ENCODE measurements at places on chromosomes 2 and 18.

DNA sequence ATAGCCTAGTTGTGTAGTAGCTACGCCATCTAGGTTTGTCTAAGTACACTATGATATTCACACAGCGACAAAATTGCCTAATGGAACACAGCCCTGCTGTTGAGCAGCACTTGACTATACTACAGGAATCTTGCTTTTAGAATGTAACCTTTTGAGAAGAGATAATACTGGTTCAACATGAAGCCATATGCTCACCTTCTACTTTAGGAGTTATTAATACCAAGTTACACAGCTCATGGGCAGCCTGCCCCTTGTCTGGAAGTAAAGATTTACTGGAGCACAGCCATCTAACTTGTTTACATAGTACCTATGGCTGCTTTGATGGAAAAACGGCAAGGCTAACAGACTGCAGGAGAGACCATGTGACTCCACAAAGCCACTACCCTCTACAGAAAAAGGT is 174.8 kb downstream of the DYM start:
- DNase-seq, result no peak

GRCh38 chr2:136891100-136891499 is 125.8 kb downstream of the THSD7B start:
- DNase-seq, result no peak

DNA sequence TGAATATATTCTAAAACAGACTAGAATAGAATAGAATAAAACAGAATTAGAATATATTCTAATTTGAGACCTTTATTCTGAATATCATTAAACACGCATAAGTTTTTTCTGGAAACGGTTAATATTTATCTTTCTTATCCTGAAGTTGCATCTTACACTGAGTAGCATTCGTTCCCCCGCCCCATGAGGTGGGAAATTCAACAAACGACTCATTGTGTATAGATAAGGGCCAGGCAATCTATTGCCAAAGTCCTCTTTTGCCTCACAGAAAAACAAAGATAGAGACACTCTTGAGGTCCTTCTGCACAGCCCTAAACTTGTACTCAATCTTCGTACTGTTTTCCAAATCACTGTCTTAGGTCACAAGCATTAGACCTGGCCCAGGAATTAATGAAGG is 98.1 kb downstream of the COL6A3 start:
- DNase-seq, result peak; percentile 56

- DNase-seq, result peak; percentile 15
Measured at GRCh38 chr2:98793275-98793674, 62.3 kb upstream of the MGAT4A start.

DNA sequence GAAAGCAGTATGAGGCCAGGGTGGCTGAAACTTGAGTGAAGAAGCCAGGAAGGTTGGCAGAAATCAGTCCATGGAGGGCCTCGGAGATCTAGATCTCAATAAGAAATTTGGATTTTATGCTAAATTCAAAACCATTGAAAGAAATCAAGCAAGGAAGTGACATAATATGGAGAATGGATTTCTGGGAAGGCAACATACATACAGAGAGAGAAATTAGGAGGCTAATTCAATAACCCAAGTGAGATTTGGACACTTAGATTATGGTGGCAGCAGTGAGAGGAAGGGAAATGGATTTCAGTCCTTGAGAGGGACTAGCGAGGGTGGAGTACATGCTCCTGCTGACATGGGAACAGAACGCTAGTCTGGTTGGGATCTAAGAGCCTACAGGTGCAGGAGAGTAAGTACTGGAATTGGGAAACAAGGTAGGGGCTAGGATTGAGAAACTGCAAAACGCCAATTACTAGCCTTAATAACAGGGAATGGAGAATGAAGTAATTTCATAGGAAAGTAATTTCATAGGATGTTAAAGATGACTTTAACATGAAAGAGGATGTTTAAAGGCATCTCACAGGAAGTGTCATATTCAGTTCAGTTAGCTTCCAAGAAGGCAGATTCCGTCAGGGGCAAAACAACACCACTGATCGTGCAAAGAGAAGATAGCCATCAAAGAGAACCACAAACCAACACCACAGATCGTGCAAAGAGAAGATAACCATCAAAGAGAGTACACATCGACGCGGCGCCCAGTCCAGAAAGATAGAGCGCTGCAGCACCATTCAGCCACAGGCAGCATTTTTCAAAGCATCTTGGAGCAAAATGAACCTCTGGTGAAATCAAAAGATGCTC is 27.2 kb downstream of the CDKL4 start:
- DNase-seq, result no peak

- DNase-seq, result peak; percentile 18
Measured at GRCh38 chr2:191114403-191114886, 36.3 kb downstream of the STAT4 start.

- no peak for DNase-seq
Measured at GRCh38 chr2:102145934-102146333, 3.4 kb downstream of the IL1R1 start.

GRCh38 chr2:109049022-109049421 is 60.0 kb upstream of the EDAR start:
- DNase-seq, result no peak

DNA sequence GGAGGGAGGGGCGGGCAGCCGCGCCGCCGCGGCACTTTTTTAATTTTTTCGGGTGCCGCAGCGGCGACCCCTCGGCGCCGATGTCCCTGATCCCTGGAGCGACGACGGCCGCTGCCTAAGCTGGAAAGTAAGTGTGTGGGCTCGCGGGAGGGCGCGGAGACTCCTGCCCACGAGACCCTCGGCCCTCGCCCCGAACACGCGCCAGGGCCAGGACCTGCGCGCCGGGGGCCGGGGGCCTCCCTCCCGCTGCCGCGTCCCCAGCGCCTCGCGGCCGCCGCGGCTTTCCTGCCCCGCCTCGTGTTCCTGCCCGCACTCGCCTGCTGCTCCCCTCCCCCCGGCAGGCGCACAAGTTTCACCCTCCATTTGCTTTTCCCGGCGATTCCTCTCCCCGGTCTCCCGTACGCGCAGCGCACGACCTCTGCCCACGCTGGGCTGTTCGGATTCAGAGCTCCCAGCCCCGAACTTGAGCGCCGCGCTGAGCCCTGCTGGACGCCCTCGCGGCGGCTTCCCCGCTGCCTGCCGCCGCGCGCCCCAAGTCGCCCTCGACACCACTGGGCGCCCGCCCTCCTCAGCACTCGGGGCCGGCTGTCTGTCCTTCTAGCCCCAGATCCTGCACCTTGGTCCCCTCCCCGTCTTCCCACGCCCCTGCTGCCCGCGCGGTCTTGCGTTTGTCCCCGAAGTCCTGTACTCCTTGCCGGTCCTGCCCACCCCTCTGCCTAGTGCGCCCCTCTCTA is 507 bp downstream of the PKP4 start:
- peak; percentile 61 for DNase-seq

GRCh38 chr2:219490600-219491130 is 8.0 kb upstream of the GMPPA start:
- no peak for DNase-seq

GRCh38 chr2:207746131-207746530 is 23.6 kb downstream of the FZD5 start:
- peak; percentile 67 for DNase-seq

DNA sequence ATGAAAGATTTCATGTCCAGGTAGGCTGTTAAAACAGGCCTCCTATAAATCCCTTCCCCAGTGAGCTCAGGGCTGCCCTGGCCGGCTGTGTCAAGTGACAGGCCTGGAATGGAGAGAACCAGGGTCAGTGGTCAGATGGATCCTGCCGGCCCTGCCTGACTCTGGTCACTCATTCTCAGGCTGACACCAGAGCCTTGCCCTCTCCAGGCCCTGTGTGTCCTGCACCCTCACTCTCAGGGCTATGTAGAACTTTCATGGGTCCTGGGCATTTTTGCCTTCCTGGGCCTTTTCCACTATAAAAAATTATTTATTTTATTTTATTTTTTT is 82.0 kb upstream of the RGPD5 start:
- no peak for DNase-seq

DNA sequence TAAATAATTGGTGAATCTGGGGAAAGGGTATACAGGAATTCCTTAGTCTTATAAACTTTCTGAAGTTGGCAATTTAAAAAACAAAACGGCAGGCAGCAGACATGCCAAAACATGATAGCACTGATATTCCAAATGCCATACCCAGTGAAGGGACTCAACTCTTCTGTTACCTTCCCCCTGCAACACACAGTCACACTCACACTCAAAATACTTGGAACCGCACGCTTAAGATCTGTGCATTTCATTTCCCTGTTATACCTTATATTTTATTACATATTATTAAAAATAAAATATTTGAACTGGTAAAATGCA is 123.4 kb downstream of the ZFP36L2 start:
- no peak for DNase-seq

DNA sequence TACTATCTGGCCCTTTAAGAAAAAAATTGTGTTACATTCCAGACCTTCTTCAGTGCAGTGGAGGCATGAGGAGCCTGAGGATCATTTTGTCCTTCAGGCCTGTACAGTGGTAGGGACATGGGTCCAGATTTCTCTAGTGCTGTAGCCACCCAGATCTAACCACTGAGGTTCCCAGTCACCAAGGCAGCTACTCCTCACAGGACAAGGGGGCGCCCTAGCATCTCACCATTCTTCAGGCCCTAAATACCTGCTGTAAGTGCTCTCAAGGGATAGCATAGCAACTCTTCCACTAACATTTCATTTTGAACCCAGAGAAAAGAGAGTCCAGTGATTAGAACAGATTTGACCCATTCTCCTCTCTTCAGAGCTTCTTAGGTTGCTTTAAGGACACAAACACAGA is 1533.0 kb downstream of the LRP1B start:
- DNase-seq, result no peak

DNA sequence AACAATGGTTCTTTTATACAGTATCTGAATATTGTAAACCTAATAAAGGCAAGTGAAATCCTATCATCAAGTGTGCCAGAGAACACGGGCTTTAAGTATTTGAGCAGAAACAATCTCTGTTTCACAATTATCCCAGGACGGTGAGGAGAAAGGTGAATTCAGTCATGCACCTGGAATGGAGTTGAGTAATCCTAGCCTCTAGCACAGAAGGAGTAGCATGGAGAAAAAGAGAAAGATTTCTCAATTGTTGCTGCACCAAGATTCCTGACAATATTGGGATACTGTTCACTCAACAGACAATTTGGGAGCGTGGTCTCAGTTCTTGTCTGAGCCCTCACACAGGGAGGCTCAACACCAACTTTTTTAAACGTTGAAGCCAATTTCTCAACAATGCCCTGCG is 510.6 kb downstream of the SOX11 start:
- DNase-seq, result no peak

DNA sequence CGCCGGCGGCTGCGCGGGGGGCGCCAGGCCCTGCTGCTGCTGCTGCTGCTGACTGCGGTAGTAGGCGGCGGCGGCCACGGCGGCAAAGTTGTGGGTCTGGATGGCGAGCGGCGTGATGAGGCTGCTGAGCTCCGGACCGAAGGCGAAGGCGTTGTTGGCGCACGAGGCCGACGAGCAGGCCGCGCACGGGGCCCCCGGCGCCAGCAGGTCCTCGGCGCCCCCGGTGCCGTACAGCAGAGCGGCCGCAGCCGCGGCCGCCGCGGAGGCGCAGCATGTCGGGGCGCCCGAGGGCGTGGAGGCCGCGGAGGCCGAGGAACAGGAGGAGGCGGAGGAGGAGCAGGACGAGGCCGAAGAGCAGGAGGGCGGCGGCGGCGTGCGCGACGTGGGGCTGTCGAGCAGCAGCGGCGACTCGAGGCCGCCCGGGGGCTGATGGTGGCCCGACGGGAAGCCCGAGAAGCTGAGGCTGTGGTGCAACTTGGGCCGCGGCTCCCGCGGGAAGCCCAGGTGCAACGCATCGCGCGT is 1.8 kb downstream of the ZFP36L2 start:
- DNase-seq, result peak; percentile 49

- DNase-seq, result no peak
Measured at GRCh38 chr18:65206551-65207260, 544.1 kb upstream of the CDH7 start.

GRCh38 chr2:152483276-152484063 is 148.5 kb downstream of the FMNL2 start:
- DNase-seq, result peak; percentile 74

GRCh38 chr18:61589053-61589723 is 256.0 kb downstream of the CDH20 start:
- DNase-seq, result no peak

DNA sequence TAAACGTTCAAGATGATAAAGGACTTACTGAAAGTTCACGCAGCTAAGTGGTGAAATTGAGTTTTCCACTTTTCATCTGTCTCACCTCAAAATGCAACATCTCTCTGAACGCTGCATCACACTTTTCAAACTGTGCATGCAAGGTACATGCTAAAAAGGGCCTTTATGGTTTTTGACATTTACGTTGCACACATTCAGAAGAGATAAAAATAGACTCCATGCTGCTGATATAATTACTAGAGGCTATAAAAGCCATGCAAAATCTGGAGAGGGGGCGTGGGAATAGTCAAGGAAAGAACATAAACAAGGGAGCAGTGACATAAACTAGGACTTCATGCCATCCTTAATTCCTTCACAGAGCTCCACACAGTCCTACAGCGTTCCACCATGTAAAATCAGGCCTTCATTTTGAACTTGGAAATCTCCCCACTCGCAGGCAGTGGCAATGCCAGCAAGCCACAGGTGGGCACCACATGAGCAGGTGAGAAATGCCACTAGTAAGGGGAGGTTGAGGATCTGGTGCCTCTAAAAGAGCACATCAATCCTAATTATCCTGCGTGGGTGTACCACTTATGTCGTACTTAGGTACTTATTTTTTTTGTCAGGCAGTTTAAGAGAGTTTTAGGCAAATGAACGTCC is 71.4 kb downstream of the ZEB2 start:
- DNase-seq, result no peak

- DNase-seq, result peak; percentile 82
Measured at GRCh38 chr2:173150087-173150486, 74.4 kb downstream of the MAP3K20 start.

DNA sequence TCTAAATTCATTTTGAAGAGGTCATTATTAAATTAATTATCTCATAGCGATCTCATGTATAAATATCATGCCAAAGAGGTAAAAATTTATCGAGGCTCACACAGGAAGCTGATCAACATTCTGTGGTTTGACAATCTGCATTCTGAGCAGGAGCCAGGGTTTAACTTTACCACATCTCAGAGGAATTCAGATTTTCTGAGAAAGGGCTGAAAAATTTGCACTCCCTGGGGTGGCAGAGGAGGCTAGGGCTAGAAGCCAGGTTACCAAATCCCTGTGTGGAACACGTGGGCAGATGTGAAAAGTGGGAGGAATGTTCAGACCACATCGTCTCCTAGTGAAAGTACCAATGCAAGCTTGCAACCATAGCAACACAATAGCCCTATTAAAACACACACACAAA is 63.5 kb upstream of the CTLA4 start:
- peak; percentile 98 for DNase-seq

GRCh38 chr2:86477349-86477748 is 36.2 kb downstream of the KDM3A start:
- no peak for DNase-seq

GRCh38 chr2:188511346-188511745 is 219.7 kb downstream of the GULP1 start:
- DNase-seq, result no peak

GRCh38 chr18:4058179-4058578 is 396.9 kb downstream of the DLGAP1 start:
- DNase-seq, result no peak
